ENCODE measurements at places on chromosomes 12 and 14. TPM values are rescaled to one million over a fixed set of nuclear protein-coding genes. Genes with fewer than 3 reads are reported as not detected.

- DNase-seq: no peak
These were observed 207.2 kb downstream of the SLC5A8 start for GRCh38 chr12:101002696-101003419.

DNA sequence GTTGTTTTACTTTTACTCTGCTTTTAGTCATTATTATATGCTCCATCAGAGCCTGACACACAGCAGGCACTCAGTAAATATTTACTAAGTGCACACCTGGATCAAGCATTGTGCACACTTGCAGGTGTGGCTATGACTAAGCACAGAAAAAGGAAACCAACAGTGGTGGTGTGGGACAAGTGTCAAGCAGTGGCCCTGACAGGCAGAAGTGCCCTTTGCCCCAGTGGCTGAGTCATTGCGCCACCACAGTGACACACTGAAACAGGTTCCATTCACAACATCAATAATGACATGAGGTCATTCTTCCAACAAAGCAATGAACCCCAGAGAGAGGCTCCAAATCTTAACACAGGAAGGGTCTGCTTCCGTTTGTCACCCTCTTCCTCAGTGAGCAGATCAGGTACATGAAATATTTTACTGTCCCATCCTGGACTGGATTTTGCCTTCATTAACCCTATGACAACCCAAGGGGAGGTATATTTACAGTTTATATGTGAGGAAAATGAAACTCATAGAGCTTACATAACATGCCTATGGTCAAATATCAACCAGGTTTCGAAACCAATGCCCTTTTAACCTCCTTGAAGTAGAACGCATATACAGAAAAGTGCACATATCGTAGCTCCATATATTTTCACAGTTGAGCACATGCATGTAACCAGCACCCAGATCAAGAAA lies 82.6 kb upstream of the GTF2A1 start:
- no peak for DNase-seq

- DNase-seq: no peak
These were observed 29.2 kb downstream of the DIP2B start for GRCh38 chr12:50533971-50534370.

DNA sequence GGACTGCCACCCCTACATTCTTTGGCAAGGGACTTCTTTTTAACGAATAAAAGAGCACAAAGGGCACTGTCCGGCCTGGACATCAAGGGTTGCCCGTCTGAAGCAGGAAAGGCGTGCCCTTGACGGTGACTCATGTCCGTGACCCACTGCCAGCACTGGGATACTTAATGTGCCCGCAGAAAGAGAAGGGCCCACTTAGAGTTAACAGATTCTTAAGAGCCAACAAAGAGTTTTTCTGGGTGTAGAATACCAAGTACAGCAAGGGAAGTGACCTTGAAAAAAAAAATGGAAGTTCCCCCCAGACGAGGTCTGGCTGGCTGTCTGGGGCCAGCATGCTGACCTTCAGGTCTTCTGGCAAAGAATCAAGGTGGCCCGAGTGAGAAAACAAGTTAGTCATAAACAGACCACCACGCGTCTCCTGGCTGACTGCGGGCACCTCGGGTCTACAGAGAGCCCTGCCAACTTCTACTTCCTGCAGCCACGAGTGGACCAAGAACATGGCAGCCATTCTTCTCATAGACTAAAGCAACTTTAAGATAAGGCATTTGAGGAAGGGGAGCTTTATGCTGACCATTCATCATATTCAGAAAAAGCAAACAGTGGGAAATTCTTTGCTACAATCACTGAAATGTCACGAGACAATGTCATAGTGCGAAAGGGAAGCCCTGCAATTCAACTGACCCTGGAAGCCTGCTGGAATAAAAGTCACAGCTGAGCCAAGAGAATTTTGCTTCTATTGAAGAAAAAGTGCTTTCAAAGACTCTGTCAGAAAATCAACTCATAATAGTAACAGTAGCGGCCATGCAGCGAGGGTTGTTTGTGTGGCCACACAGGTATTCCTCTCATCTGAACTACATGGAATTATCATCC lies 10.5 kb upstream of the SELPLG start:
- no peak for DNase-seq

GRCh38 chr12:105595440-105595839 lies 264.9 kb downstream of the C12orf75 start:
- no peak for DNase-seq

DNA sequence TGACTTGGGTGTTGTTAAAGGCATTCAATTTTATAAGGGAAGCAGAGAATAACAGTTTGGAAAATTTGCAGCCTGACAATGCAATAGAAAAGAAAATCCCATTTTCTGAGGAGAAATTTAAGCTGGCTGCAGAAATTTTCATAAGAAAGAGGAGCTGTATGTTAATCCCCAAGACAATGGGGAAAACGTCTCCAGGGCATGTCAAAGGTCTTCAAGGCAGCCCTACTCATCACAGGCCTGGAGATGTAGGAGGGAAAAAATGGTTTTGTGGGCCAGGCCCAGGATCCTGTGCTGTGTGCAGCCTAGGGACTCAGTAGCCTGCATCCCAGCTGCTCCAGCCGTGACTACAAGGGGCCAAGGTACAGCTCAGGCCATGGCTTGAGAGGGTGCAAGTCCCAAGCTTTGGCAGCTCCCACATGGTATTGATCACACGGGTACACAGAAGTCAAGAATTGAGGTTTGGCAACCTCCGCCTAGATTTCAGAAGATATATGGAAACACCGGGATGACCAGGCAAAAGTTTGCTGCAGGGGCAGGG lies 846.4 kb downstream of the C12orf50 start:
- DNase-seq: no peak

DNA sequence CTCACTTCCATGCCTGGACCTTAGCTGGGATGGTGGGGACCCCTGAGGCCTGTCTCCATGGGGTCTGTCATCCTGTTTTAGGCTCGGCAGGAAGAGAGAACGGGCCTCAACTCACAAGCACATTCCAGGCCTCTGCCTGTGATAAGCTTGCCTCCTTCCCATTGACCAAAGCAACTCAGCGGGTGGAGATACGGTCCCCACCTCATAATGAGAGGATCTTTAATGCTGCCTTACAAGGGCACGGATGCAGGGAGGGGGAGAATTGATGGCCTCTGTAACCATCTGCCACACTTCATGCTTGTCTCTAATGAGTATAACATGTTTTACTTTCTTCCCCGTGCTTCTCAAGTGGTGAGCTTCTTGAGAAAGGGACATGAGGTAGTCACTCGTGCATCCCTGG lies 50.0 kb downstream of the GLT1D1 start:
- DNase-seq: no peak

Gene RASAL1
- polyA plus RNA-seq: 8.2 TPM

Gene DLGAP5
- 40.2 TPM for polyA plus RNA-seq

Gene DCN
- 519 TPM for polyA plus RNA-seq

Measured in renal cortex interstitium (tissue), 15 donors.